Memory B cell (primary cell): ENCODE measurements at places on chromosomes 13 and 19.

DNA sequence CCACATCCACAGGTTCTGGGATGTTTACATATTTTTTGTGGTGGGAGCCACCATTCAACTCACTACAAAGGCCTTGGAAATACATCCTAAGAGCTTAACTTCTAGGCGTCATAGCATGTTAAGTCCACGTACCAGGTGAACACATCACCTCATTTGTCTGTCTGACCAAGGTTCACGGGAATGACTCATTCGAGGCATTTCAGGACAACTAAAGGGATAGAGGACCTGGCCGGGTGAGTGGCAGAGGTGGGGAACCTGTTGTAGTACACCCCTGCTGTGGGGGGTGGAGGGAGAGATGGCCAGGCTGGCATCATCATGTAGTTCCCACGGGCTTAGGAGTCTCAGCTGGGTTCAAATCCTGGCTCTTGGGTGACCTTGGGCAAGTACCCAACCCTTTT is 51.5 kb downstream of the BICRA start:
- DNase-seq, result no peak

- no peak for DNase-seq
These were observed 46.6 kb upstream of the C19orf12 start for GRCh38 chr19:29761575-29762232.

DNA sequence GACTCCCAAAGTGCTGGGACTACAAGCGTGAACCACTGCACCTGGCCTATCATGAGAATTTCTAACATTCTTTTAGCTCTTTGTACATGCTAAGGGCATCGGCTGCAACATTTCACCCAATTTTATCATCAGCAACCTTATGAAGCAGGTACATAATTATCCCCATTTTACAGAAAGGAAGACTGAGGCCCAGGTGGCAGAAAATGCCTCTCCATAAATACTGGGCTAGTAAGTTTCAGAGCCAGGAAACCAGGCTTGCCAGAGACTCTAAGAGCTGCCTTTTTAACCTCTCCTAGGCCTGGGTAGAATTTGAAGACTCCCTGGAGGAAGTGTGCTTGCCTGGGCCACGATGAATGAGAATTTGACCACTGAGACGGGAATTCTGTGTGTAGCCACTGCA is 2.2 kb downstream of the ERCC2 start:
- DNase-seq, result no peak

- DNase-seq, result no peak
These were observed 32.0 kb downstream of the CCDC8 start for GRCh38 chr19:46381346-46381745.

DNA sequence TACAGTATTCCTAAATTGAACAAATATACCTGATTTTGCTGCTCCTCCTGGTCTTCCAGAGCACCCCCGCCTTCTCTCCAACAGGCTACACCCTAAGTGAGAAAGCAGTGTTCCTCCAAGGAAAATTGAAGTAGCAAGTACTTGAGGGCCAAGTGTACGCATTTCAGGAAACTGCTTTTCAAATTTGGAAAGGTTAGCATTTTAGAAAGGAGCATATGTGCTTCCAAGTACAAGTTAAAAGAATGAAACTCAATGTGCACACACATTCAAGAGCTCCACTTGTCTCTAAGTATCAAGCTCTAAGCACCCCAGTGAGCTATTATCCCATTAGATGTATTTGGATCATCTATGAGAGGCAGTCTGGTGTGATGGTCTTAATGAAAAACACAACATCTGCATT is 25.8 kb downstream of the LHFPL6 start:
- DNase-seq, result no peak

GRCh38 chr13:76019421-76020044 is 383.4 kb downstream of the LMO7 start:
- no peak for DNase-seq

DNA sequence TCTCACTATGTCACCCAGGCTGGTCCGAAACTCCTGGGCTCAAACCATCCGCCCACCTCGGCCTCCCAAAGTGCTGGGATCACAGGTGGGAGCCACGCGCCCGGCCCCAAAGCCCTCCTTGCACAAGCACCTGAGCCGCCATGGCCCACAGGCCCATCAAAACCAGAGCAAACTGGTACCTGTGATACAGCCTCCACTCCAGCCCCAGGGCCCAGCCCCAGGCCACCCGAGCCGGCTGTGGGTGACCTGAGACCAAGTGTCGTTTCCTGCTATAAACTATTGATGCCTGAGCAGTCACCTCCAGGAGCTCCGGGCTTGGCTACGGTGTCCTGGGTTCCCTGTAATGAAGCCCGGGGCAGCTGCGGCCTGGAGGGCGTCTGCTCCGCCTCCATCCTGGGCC is 9.7 kb upstream of the PTBP1 start:
- DNase-seq, result no peak

GRCh38 chr13:83121896-83122295 is 760.4 kb downstream of the SLITRK1 start:
- DNase-seq, result no peak

- DNase-seq, result no peak
These were observed 9.4 kb downstream of the PCDH20 start for GRCh38 chr13:61406275-61406674.

GRCh38 chr19:35002037-35002535 is 2.0 kb downstream of the GRAMD1A start:
- DNase-seq, result no peak

DNA sequence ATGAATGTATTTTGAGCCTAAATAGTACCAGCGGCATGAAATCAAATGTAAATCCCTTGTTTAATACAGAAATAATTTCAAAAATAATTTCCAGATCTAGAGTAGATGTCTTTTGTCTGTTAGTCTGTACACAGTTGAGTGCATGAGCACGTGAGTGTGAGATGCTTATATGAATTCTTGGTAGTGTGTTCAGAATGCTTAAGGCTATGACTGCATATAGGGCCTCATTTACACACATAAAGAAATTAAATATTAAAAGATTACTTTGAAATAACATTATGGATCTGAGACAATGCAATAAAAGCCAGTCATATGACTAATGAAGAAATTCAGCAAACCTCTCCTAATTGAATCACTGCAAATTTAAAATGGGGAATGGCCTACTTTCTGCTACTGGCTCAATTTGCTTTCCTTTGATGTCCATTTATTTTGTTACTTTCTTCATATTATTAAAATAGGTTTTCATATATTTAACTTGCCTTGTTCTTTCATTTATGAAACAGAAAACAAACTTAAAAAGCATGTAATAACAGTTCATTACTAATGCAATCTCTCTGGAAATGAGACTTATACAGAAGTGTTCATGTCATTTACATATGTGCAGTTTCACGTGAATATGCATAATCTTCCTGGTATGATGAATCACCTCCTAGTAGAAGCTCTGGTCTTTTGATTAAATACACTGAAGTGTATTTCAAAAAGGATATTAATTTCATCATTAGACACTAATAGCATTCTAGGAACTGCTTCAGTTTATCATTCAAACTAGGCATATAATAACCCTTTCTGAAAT is 4.5 kb downstream of the AMER2 start:
- DNase-seq, result no peak

GRCh38 chr13:29532821-29533220 is 62.7 kb downstream of the SLC7A1 start:
- DNase-seq, result no peak

- no peak for DNase-seq
These were observed 1.7 kb downstream of the ZNF446 start for GRCh38 chr19:58477871-58478270.

- peak; percentile 67 for DNase-seq
These were observed 70.5 kb upstream of the ZNF420 start for GRCh38 chr19:37007587-37008220.

DNA sequence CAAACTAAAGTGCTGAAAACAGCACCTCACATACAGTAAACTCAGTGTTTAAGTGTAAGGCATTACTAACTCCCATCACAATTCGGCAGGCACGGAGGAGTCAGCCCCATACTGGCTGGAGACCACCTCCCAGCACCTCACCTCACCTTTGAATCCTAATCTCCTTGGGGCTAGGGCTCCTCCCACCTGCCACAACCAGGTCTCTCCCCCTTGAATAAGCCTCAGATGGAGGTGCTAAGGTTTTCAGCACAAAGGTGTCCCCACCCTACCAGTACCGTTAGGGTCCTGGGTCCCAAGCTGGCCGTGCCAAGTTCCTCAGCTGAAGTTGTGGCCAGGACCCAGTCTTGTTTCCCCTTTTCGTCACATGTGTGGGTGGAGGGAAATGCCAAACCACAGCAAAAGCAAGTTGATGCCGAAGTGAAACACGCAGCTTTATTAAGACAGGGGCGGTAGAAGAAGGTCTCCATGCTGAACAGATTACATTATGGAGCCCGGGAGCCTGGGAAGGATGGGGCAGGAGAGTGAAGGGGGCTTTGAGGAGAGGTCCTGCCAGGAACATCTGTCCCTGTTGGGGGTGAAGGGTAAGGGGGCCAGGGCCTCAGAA is at the start of gene IGFLR1:
Gene IGFLR1 (minus strand): TSS at position 332 of the 604 bp plus-strand sequence. CDS start 1,272 bp downstream, outside the sequence.
- peak; percentile 79 for DNase-seq

- DNase-seq, result no peak
These were observed 190.5 kb downstream of the URI1 start for GRCh38 chr19:30132343-30133075.

DNA sequence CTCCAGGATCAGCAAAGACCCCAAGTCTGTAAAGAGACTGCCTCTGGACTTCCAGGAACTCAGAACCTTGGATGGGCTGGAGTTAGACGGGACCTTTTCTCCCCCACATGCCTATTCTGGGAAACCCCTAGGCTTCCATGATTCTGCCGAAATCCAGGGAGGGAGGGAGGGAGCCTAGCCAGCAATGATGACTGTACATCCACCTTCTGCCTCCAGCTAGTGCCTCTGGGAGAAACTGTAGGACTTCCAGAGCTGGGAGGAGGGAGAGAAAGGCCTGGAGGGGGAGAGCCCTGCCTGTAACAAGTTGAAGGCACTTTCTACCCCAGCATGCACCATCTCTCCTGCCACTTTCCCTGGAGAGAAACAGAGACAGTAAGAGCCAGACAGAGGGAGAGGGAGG is 6.0 kb upstream of the HAS1 start:
- no peak for DNase-seq
